Activated CD8-positive, alpha-beta T cell treated with anti-CD3 and anti-CD28 coated beads for 36 hours (primary cell): ENCODE measurements at places on chromosomes 6 and 20. TPM values are rescaled to one million over a fixed set of nuclear protein-coding genes. Genes with fewer than 3 reads are reported as not detected.

The IER3 gene
- 386 TPM for total RNA-seq

The APCDD1L gene
- total RNA-seq: not detected

- DNase-seq: no peak
- H3K27ac ChIP-seq: no peak overlapping the region
- H3K36me3 ChIP-seq: no peaks in the 10 kb centered on the region
- no peaks in the 10 kb centered on the region for H3K27me3 ChIP-seq
Measured at GRCh38 chr6:92684386-92684785, 735.0 kb downstream of the EPHA7 start.

DNA sequence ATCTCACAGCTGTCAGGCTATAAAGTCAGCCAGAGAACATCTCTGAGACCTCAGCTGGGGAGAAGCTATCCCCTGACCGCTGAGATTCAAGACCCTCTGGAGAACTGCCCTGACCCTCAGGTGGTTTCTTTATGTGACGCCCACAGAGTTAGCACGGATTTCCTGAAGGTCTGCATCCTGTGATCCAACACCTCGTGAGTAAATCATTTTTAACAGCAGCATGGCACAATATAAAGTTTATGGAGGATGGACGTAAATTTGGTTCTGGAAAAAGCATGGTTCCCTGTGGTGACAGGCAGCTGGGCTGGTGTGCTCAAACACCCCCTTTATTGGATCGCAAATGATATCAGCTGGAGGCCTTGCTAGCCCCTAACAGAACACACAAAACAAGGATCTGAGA lies 25.3 kb upstream of the TRAF3IP2 start:
- H3K27ac ChIP-seq: no peak overlapping the region
- H3K36me3 ChIP-seq: no peaks in the 10 kb centered on the region
- no peaks in the 10 kb centered on the region for H3K27me3 ChIP-seq
- H3K4me3 ChIP-seq: no peak overlapping the region

DNA sequence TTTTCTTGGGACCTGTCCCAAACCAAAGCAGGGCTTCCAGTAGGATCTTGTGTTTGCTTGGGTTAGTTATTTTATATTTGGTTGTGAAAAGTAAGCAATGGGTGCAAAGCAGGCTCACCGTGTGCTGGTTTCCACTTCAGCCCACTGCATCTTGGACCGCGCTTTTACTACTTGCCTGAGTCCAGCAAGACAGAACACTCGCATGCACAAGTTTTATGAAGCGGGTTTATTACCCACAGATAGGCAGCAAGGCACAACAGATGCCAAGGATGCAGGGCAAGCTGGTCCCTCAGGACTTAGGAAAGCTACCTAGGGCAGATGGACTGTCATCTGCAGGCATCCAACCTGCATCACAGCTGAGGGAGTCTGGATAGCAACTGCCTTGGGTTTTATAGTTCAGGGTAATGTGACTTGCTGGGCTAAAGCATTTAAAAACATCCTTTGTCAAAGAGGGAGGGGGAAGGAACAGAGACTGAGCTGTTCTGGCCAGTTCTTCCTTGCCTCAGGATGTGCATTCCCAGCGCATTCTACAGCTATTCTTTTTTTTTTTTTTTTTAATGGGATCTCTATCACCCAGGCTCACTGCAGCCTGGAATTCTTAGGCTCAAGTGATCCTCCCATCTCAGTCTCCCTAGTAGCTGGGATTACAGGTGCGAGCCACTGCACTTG lies 18.5 kb downstream of the CITED2 start:
- no peak for DNase-seq
- H3K4me1 ChIP-seq: peaks cover 4% of the 10 kb centered on the region
- no peak overlapping the region for H3K4me3 ChIP-seq
- no peaks in the 10 kb centered on the region for H3K27me3 ChIP-seq
- no peak overlapping the region for H3K27ac ChIP-seq
- H3K36me3 ChIP-seq: no peaks in the 10 kb centered on the region

- H3K4me3 ChIP-seq: no peak overlapping the region
- no peaks in the 10 kb centered on the region for H3K27me3 ChIP-seq
Measured at GRCh38 chr6:45613656-45614055, 235.9 kb upstream of the SUPT3H start.

DNA sequence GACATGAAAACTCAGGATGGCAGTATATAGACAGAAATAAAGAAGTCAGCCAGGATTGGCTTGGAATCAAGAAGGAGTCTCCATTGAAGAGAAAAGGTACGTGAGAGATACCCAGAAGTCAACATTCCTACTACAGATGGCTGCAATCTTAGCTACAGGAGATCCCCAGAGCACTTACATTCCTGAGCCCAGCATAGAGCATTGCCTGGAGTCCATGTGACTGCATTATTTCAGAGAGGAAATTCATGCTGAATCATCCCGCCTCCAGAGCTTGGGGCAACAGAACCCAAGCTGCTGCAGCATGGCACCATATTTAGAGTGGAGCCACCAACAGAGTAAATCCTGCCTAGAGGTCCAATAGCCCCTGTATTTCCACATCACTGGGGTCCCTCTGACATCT lies 125.0 kb upstream of the GRIK2 start:
- H3K4me1 ChIP-seq: peaks cover 6% of the 10 kb centered on the region
- no peak for DNase-seq
- no peaks in the 10 kb centered on the region for H3K36me3 ChIP-seq
- H3K4me3 ChIP-seq: no peak overlapping the region
- no peak overlapping the region for H3K27ac ChIP-seq

DNA sequence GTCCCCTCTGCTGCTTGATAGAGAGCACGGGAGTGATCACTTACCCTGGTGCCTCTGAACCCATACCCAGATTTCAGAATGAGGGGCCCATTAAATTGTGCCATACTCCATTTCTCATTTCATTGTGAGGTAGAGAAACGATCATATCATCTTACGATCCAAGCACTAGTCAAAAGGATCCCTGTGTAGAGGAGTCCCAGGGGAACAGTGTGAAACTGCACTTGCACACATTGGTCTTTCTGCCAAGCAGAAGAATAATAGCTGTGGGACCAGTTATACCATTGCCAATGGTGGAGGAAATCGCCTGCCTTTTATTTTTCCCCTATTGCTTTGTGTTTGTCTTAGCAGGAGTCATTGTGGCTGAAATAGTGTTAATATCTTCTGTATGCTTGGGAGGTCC lies 161.9 kb downstream of the FARS2 start:
- no peak for DNase-seq
- no peak overlapping the region for H3K27ac ChIP-seq
- no peak overlapping the region for H3K4me3 ChIP-seq
- H3K4me1 ChIP-seq: peaks cover 12% of the 10 kb centered on the region
- peaks cover 13% of the 10 kb centered on the region for H3K36me3 ChIP-seq

DNA sequence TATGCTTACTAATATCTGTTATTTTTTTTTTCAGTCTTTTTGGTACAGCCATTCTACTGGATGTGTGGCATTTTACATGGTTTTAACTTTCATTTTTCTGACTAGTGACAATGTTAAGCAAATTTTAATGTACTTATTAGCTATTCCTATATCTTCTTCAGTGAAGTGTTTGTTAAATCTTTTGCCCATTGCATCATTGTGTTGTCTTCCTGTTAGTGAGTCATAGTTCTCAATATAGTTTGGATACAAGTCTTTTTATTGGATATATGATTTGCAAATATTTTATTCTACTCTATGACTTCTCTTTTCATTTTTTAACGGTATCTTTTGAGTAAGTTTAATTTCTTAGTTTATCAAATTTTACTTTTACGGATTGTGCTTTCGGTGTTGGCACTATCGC lies 519.4 kb downstream of the CDKAL1 start:
- peaks cover 3% of the 10 kb centered on the region for H3K4me1 ChIP-seq
- peaks cover 37% of the 10 kb centered on the region for H3K36me3 ChIP-seq
- no peak overlapping the region for H3K4me3 ChIP-seq
- H3K27me3 ChIP-seq: no peaks in the 10 kb centered on the region
- H3K27ac ChIP-seq: peak overlapping the region; percentile 2

DNA sequence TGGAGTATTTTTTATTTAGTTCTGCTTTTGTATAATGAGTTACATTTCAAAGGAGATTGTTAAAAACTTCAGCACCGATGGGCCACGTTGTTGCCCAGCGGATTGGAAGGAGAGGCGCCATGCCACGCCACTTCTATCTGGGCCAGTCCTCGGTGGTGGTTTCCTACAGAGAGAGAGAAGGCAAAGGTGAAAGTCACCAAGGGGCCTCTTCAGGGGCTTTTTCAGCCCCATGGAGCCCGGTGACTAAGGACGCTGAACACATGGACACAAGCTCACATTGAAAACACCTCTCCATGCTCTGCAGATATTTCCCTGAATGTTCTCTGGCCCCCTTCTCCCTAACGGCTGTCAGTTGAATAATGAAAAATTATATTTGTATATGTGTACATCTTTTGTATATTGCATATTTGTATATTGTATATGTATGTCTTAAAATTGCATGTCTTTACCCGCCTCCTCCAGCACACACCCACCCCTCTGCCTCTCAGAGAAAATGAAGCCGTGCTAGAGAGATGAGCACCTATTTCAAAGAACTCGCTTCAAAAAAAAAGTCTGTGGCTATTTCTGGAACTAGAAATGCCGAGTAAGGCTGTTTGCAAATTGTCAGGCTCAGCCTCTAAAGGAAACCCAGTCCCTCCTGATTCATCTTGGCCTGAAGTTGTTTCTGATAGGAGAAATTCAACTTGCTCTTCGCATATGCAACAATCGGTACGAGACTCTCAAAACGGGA lies 91.9 kb upstream of the CDH4 start:
- no peak for DNase-seq
- H3K36me3 ChIP-seq: no peaks in the 10 kb centered on the region
- no peak overlapping the region for H3K4me3 ChIP-seq
- no peaks in the 10 kb centered on the region for H3K4me1 ChIP-seq
- no peaks in the 10 kb centered on the region for H3K27me3 ChIP-seq
